OCI-LY7 (cell line): ENCODE measurements at places on chromosomes 1 and 21. TPM values are rescaled to one million over a fixed set of nuclear protein-coding genes. Genes with fewer than 3 reads are reported as not detected.

DNA sequence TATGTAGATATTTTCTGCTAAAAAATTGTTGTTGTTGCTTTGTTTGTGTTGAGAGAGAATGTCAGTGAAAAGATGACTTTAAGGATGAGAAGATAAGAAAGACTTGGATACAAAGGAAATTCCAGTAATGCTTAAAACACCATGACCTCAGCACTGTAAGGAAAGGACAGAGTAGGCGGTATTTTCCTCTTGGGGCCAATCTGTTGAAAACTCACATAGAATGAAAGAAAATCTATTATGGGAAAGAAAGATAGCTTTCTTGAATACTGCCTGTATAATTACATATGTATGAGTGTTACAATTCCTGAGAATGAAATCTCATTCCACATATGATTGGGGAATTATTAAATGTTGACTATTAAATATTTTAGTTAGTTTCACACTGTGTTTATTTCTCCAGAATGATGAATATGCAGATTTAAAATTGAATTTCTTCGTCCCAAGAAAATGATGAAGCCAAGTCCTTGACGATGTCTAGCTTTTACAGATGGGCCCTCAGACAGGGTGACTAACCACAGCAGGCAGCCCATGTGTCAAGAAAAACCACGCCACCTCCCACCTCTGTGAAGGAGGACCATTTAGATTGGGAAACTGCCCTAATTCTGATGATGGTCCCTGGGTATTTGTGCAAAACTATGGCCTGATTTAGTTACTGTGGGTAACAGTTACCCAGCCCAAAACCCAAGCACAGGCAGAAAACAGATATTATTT, 49.7 kb upstream of the LMO4 start:
- DNase-seq, result no peak

The IL19 gene
- not detected in 2 replicates for total RNA-seq

The CELF3 gene
- total RNA-seq, result not detected in 2 replicates

- DNase-seq, result no peak
Observed at GRCh38 chr1:30745156-30745833, 12.3 kb downstream of the LAPTM5 start.

The HCRTR1 gene
- not detected in 2 replicates for total RNA-seq

The FMO1 gene
- total RNA-seq, result 0.34 and 0.98 TPM in 2 replicates

DNA sequence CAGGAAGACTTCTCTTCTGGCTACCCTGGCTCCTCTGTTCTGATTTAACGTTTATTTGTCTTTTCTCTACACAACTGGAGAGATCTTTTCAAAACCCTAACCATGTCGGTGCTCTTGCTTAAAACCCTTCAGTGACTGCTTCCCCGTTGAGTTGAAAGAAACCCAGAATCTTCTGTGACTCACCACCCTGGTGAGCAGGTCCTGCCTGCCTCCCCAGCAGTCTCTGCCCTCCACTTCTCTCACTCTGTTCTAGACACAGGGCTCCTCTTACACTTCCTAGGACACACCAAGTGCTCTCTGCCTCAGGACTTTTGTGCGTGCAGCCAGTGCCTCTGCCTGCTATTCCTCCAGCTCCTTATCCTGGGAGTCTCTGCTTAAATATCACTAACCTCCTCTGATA, 131.4 kb downstream of the IER5 start:
- DNase-seq, result no peak

- no peak for DNase-seq
Observed at GRCh38 chr1:215475796-215476481, 91.2 kb upstream of the KCTD3 start.

DNA sequence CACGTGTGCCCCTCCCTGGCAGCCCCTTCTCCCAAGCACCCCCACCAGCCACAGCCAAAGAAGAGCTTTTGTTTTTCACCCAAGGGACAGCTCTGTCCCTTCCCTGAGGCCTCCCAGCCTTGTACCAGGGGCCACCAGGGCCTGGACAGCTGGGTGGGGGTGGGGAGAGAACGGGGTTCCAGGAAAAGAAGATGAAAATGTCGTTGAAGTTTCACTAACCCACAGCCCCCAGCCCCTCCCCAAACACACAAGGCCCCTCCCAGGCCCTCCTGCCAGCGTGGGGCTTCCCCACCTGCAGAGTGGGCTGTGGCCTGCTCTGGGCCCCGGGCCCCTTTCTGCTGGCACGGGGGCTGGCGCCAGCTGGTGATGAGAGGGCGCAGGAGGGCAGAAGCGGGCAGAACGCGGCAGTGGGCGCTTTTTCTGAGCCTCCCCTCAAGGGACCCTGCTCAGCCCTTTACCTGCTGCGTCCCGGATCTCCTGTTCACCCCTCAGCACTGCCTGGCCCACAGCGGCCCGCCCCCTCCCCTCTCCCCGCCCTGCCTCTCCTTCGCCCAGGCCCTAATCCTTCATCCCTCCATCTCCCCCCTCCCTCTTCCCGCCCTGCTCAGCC, 5.5 kb upstream of the ANKRD65 start:
- no peak for DNase-seq

The TNFRSF8 gene
- 0.09 and 0.29 TPM in 2 replicates for total RNA-seq

The ZNF687 gene
- total RNA-seq, result 31.6 and 31.7 TPM in 2 replicates

The FAM151A gene
- total RNA-seq, result not detected in 2 replicates

The LRRC38 gene
- not detected in 2 replicates for total RNA-seq

DNA sequence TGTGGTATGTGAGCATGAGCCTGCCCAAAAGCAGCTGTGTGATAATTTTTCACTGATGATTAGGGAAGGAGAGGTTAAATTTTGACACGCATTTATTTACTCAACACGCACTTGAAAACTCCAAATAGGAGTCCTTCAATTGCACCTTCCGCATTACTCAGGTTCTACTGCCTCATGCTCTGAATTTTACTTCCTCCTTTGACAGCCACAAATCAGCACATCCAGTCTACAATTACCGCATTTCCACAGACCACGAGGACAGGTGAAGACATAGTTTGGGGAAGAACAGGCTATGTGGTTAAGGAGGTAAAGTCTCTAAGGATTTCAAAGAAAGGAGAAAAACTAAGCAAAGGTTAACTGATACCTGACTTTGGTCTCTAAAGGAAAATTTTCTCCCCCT, 2.6 kb downstream of the CAPN8 start:
- no peak for DNase-seq

The AJAP1 gene
- not detected in 2 replicates for total RNA-seq

DNA sequence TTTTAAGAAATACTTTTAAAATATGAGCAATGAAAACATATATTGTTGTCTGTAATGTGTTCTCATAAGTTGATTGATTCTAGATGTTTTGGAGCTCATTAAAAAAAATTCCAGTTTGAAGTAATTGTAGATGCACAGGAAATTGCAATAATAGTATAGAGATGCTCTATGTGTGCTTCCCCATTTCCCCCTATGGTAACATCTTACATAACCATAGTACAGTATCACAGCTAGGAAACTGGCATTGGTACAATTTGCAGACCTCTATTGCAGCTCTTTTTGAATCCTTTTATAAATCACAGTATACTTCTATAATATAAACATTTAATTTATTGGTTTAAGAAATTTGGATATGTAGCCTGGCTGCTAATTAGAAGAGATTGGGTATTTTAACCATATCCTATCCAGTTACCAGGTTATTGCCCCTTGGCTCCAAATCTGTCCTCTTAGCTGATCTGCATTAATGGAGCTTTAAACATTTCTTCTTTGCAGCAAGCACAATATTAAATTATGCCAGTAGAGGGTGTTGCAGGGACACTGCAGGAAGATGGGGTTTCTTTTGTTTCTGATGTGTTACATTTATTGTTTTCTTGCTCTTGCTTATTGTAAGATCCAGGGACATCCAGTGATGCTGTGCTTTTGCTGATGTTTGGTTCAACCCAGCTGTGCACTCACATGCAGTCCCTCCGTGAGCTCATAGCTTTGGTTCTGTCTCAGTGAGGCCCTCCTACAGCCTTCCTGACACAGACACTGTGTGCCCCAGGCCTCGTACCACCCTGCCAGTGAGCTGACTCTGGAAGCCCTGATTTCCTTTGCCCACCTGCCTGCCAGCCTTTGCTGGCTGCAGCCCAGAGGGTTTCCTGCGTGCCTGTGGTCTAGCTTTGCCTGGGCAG, 103.3 kb downstream of the RABGAP1L start:
- DNase-seq, result peak; percentile 92

GRCh38 chr1:41053316-41053715, 31.8 kb upstream of the SLFNL1 start:
- peak; percentile 27 for DNase-seq

DNA sequence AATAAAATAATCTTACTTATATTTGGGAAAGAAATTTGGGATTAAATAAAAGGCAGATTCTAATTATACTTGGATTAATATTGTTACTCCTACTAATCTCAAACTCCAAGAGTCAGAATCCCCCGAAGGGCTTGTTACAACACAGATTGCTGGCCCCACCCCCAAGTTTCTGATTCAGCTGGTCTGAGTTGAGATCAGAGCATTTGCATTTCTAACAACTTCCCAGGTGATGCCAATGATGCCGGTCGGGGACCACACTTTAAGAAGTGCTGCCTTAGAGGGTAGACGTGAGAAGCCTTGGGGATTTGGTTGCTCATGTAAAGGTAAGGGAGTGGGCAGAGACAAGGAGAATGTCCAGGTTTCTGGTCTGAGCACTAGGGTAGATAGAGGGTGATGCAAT, 47.2 kb downstream of the FMN2 start:
- DNase-seq, result no peak

DNA sequence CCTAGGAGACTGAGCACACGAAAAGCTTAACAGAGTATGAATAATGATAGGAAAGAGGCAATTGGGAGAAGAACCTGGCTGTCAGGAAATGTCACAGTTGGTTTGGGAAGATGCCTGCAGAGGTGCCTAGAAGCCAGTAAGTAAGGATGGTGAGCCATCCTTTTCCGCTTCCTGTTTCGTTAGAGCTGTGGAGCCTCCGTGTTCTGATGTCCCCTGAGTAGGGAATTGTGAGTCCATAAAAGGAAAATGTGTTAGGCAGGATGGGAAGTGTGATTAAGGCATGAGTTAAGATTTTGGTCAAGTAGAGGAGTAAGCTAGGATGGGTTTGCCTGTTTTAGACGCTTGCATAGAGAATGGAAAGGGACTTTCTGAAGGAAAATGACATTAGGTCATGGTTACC, 9.0 kb downstream of the CLIC4 start:
- no peak for DNase-seq

GRCh38 chr1:67414574-67414973, 15.6 kb downstream of the SERBP1 start:
- DNase-seq, result no peak

DNA sequence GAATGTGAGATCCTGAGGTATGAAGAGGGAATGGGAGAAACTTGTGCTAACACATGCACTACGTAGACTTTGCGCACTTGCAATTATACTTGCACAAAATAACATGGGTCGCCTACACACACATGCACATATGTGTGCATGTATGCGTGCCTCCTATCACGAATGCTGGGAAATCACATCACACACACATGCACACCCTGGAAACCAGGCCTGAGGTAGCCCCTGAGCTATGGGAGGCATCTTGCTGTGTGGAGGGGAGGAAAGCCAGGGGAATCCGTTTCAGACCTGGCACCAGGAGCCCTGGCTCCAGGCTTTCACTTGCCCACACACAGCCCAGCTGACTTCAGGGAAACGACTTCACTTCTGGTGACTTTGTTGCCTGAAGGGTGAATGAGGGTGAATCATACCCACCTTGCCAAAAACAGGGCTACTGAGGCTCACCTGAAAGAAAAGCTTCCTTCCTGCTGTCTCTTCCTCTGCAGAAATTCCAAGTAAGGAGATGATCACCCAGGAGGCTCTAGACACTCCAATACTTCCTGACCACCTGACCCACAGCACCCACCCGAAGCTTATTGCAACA, 136.0 kb upstream of the NGF start:
- DNase-seq, result no peak

GRCh38 chr1:180937624-180938225, 25.0 kb downstream of the KIAA1614 start:
- no peak for DNase-seq

DNA sequence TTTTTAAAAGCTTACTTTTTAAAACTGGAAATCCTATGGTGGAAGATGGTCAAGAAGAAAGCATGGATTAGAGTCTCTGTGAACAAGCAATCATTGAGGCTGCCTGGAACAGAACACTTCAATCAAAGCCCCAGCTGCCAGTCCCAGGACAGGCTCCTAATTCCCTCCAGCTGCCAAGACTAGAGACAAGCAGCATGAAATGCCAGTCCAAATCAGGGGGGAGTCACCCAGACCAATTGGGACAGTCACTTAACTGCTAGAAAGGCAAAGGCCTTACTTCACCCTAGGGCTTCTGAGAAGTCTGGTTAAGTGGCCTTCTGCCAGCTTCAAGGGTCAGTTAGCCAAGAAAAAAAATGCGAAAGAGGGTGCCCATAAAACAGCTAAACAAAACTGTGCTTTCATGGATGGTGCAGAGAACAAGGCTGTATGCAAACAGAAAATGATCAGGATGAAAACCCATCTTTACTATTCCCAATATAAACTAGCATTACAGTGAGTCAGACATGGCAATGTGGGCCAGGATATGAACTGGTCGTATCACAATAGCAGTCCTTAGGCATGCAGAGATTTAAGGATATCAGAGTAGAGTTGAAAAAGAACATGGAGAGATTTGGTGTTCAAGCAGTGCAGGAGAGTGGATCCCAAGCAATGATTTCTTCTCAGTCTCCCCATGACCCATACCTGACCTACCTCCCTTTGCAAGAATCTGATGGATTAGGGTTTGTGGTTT, 31.0 kb upstream of the MAN1A2 start:
- DNase-seq, result no peak
